ENCODE measurements at places on chromosomes 12 and 14.

GRCh38 chr12:51320695-51321320 lies 3.2 kb downstream of the BIN2 start:
- DNase-seq = no peak

DNA sequence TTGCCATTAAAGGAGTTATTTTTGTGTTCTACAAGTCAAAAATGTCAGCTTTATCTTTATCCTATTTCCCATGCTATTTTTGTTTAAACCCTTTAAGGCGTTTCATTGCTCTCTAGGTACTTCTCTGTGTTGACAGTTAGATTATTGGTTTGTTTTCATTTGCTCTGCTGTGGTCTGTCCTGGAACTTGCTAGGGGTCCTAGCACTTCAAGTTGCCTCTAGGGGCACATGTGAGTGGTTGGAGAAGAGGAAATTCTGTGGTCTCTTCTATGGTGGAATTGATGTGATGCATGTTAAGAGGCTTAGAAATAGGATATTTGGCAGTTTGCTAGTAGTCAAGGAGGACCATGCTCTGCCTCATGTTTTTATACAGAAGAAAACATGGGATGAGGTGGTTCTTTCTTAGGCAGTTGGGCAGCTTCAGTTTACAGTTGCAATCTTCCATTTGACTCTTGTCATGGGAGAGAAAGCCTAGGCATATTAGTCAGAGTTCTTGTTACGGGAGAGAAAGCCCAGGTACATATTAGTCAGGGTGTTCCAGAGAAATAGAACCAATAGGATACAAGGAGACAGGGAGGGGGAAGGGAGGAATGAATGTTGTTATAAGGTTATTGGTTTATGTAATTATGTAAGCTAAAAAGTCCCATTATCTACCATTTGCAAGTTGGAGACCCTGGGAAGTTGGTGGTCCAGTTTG lies 14.4 kb downstream of the TTLL5 start:
- no peak for DNase-seq

- no peak for DNase-seq
Measured at GRCh38 chr12:15707516-15708199, 81.5 kb downstream of the EPS8 start.

- no peak for DNase-seq
Measured at GRCh38 chr12:89169321-89169720, 183.0 kb downstream of the DUSP6 start.

DNA sequence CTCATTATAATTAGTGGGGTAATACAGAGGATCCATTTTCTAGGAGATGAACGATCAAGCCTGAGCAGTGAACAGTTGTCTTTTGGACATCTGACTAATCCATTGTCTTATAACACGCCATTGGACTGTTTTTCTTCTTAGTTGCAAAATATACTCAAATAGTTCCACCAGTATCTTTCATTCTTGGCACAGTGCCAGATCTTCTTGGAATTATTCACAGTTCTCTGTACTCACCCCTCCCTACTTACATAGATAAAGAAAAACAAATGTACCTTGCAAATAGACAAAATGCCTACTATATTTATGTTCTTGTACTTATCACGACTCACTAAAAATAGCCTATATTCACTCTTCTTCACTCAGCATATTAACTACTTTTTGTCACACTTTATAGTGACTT lies 3.8 kb downstream of the CBLN3 start:
- DNase-seq = no peak

DNA sequence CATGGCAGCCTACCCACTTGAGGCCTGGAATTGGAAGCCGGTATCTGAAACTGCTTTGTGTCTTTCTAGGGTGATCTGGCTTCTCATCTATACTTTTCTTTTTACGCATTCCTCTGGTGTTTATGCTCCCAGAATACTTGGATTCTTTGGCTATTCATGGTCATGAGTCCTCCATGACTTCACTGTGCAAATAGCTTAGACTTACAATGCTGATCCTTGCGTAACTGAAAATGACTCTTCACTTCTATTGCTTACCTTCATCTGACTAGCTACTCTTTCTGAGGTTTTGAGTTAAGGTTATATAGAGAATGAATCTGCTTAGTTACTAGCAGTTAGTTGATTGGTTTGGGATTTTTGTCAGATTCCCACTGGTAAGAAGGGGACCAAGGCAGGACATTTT lies 121.7 kb upstream of the NOVA1 start:
- DNase-seq = no peak

DNA sequence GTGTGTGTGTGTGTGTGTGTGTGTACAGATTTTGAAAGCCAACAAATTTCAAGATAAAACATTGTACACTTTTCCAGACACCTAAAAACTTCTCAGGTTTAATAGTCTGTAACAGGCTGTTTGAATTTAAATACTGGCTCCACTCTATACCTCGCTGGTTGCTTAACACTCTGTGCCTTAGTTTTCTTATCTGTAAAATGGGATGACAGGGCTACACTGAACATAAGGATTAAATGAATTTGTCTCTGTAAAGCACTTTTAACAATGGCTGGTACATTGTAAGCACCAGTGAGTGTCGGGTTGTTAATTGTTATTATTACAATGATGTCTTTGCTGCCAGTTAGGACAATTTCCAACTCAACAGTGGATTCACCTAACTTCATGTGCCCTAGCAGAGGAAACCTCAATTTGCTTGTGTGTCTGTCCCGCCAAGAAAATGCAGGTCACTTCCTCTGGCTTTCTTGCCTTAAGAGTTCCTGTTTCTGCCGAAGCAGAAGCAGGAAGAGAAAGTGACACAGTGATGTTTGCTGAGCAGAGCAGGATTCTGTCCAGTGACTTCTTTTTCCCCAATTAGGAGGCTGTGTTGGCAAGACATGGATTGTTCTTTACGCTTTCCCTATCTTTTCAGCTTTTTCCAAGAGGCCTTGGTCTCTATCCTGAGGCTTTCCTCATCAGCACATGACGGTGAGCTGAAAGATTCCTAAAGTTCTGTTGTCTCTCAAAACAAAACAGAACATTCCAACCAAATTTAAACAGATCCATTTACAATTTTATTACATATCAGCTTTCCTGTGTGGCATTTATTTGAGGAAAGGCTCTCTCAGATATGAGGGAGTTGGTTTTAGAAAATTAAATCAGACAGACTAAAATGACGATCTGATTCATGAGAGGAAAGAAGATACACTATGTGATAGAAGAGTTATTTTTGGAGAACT lies 154.1 kb upstream of the ATP2B1 start:
- DNase-seq = peak; percentile 11

DNA sequence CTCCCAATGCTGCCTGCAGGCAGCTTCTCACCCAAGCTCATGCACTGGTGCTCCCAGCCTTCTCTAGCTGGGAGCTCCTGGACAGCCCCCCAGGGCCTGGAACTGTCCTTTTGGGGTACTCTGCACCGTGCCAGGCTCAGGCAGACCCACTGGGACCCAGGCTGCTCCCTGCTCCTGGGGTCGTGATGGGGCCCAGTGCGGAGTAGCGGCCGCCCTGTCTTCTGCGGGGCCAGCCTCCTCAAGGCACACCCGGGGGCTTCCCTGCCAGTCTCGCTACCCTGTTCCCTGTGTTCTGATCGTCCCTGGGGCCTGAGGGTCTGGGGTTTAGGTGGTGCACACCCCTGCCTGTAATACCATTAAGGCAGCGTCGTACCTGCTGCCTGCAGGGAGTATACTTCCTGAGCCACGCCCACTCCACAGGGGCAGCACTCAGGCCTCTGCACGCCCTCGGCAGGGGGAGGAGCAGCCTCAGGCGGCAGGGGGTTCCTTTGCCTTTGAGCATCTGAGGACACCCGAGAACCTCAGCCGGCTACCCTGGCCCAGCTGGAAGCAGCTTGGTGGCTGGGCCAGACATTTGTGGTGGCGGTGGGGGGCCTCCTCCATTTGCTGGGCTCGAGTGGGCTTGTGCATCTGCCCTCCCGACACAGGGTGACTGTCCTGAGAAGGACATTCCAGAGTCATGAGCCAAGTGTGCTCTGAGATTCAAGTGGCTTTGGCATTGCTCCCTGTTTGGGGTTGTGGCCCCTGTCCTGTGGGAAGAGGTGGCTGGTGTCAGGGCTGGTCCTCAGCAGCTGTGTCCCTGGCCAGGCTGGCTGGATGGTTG lies 9.2 kb upstream of the CRIP2 start:
- no peak for DNase-seq

DNA sequence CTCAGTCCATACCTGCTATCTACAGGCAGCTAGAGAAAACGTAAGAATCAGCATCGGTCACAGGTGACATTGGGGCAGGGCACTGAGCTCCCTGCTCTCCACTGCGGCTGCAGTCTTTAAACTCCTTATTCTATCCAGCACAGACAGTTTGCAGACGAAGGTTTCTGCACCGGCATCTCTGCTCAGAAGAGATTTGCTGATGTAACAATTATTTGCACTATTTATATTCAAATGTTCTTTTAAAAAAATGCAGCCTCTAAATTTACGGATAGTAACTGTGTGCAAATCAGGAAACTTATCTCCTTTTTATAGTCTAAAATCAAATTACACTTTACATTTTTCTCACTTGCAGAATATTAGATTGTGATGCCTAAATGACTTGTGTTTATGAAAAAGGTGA lies 671.0 kb downstream of the VRK1 start:
- no peak for DNase-seq

- DNase-seq = no peak
Measured at GRCh38 chr14:29062976-29063375, 296.4 kb downstream of the FOXG1 start.

GRCh38 chr12:131230340-131231031 lies 276.8 kb downstream of the ADGRD1 start:
- no peak for DNase-seq

DNA sequence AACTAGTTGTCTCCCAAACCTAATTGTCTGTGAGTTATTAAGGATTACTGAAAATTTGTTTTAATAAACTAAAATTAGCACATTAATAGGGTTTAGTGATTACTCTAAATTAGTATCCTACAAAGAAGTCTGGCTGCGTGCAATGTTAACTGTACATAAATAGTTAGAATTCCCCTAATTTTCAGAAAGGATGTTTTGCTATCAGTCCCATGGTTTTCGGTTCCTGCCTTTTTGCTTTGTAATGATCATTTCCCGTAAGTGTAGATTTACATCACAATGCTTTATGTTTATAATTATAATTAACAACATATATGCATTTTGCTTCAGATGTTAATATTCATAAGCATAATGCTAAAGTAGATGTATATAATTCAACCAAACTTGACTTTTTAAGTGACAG lies 19.8 kb upstream of the LYZ start:
- no peak for DNase-seq

DNA sequence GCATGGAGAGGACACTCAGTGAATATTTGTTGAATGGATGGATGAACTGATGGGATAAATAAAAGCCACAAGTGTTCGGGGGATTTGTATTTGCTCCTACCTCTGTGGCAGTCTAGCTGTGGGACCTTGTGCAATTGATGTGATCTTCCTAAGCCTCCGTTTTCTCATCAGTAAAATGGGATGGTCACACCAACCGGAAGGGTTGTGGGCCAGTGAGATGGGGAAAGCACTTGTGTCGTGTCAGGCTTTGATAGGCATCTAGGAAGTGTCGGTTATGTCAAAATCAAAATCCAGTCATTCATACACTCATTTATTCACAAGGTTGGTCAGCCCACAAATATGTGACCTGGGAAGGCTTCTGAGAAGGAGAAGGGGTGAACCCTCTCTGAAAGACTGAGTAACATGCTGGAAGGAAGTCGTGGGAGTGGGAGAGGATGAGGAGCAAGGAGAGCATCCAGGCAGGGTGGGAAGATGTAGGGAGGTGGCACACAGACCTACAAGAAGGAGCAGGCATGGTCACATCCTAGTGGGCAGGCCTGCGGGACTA lies 7.8 kb upstream of the SERPINA9 start:
- no peak for DNase-seq

- DNase-seq = no peak
Measured at GRCh38 chr12:107560165-107560898, 125.3 kb upstream of the PWP1 start.
